DMS153 (cell line): ENCODE measurements at places on chromosomes 12 and 14.

DNA sequence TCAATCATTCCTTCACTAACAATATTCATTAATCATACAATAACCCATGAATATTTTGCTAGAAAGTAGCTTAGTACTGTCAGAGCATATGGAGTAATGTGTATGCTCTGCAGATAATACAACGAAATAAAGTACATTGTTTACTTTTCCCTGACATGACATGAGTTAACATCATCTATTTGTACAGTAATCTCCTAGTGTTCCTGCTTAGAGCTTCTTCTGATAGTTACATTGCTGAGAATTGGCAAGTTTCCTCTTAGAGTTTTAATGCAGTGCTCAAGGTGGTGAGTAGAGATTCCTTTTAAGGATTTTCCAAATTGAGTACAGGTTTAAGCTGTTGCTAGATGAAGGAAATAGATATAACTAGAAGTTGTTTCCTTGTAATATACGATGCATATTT, 164.5 kb upstream of the NPAS3 start:
- DNase-seq = no peak

DNA sequence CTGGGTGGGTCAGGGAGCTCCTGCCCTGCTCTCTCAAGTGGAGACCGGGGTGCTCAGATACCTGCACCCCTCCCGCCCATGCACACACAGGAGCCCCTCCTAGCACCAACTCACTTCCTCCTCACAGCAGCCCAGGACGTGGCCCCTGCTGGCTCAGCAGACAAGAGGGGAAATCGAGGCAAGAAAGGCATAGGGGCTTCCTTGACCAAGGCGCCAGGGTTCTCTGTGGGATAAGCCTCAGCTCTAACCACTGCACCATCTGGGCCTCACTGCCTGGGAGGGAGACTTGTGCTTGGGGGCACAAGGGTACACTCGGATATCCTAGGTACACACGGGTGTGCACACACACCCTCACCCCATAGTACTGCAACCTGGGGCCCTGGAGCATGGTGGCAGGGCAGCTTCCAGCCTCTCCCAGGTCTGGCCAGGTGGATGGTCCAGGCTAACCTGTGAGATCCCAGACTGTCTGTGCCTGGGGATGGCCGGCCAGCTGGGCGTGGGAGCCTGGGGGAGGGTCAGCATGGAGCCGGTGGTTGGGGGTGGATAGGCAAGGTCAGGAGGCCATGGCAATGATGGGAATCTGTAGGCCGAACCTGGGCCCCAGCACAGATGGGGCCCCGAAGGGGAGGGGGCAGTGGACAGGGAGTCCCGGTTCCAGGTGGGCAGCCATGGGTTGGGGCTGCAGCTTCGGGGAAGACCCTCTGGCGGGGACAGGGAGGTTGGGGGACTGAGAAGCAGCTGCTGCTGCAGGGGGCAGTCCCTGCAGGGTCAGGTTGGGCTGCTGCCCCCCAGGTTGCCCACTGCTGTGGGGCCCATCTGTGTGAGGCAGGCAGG, 312.4 kb downstream of the TMEM121 start:
- DNase-seq = no peak

DNA sequence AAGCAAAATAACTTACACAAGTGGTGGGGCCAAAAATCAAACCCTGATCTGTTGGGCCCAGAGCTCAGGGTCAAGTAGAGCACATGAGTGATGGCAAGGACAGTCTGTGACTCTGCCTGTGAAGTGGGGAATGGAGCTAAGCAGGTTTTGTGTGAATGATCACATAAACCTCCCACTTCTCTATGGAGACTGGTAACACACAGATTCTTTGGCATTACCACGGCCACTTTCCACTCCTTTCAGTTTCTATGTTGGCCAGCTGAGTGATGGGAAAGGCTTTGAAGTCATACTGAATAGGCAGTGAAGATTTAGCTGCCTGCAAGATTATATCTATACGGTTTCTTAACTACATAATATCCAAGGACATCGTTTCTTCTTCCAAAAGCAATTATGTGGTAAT, 97.9 kb downstream of the ARMH4 start:
- DNase-seq = no peak

DNA sequence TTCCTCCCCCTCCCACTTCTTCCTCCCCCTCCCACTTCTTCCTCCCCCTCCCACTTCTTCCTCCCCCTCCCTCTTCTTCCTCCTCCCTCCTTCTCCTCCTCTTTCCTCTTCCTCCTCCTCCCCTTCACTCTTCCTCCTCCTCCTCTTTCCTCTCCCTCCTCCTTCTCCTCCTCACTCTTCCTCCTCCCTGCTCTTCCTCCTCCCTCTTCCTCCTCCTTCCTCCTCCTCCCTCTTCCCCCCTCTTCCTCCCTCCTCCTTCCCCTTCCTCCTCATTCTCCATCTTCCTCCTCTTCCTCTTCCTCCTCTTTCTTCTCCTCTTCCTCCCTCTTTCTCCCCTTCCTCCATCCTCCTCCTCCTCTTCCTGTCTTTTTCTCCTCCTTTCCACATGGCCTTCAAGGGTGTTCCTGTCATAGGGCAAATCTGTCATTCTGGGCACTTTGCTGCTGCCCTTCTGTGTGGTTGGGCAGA, 111.4 kb downstream of the PHETA1 start:
- no peak for DNase-seq

DNA sequence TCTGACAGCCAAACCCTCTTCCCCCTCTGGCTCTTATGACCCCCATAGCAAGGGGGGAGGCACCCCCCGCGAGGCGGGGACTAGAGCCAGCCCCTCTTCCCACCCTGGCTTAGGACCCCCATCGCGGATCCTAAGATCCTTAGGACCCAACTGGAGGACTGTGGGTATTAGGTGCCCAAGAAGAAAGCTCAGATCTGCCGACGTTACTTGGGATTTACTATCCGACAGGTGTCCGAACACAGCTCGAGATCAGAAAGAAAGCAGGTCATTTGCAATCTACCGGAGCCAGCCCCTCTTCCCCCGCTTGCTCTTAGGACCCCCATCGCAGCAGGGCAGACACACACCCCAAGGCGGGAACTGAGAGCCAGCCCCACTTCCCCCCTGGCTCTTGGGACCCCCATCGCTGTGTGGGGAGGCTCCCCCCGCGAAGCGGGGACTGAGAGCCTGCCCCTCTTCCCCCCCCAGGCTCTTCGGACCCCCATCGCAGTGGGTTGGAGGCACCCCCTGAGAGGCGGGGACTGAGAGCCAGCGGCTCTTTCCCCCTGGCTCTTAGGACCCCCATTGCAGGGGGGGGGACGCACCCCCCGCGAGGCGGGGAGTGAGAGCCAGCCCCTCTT, 46.8 kb downstream of the DDX11 start:
- DNase-seq = no peak

GRCh38 chr12:52590021-52590420, 11.2 kb downstream of the KRT72 start:
- DNase-seq = no peak

GRCh38 chr14:65565948-65566347, 153.4 kb downstream of the FUT8 start:
- no peak for DNase-seq

- DNase-seq = no peak
These were observed at the start of gene SDR9C7 for GRCh38 chr12:56933826-56934625. Gene SDR9C7, minus strand, starts transcription at chr12:56934408. Its CDS starts 147 bp downstream, at chr12:56934261.

DNA sequence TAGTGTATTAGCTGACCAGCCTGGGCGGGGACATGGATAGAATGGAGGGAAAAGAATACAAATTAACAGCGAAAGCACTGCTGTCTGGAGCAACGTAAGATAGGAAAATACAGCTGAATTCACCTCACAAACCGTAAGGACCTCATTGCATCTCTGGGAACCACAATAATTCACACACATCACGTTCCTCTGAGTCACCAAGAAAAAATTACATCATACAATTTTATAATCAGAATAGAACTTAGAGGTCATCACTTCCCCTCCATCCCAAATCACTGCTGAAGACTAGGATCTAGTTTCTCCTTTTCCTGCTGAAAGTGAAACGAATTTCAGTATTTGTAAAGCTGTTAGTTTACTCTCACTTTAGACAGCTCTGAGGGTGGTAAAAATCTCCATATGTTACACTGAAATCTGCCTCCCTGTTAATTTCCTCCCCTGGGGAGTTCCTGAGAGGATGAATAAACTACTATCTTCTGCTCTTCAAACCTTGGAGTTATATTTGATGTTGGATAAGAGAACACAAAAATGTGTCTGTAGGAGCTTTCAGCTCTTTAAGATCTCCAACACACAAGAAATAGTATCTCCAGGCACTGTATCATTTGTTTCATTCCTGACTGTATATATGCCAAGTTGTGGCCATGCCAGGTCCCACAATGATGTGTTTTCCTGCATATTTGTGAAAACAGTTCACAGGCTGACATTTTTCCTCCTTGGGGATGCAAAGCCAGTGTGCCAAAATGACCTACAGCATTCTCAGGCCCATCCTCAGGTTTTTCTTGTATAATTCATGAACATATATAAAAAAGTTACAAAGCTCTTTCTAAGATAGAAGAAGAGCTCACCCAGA, 63.8 kb upstream of the SSTR1 start:
- DNase-seq = no peak

GRCh38 chr14:68962681-68963080, 16.4 kb downstream of the ACTN1 start:
- no peak for DNase-seq

DNA sequence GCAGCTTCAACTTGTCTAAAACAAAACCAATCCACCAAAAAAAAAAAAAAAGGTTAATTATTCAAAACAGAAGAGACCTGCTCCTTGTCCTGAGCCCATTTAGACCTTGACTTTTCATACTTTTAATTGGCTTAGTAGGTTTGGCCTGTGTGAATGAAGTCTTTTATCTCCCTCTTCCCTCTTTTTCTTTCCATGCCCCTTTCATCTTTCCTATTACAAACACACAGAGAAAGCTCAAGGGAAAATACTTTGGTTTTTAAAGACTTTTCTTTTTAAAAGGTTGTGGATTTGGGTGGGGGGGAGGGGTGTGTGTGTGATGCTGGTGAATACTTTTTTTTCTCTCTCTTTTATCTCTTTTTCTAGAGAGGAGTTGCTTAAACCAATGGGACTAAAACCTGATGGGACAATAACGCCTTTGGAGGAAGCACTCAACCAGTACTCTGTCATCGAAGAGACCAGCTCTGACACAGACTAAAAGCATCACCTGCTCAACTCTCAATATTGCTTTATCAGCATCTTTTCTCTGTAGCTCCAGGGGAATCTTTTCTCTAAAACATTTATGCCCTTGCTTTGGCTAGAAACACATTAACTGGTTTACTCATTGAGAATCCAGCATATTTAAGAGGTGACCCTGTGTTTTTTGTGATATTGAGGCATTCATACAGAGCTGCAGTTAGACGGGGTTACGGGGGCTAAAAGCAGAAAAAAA, 70.0 kb upstream of the TMEM263 start:
- DNase-seq = no peak

DNA sequence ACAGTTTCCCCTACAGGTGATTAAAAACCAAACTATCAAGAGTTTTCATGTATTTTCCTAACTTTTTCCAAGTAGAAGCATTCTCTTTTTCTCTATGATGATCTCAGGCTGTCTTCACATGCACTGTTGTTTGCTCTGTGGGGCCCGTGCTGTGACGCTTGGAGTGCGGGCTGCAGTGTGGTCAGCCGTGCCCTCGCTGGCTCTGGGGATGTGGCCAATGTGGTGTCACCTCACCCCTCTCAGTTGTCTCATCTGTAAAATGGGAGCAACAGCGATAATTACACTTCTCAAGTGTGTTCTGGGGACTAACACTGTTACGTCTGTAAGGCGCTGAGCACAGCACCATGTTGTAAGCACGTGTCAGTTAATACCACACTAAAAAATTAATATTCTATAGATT, 28.6 kb downstream of the DDX51 start:
- DNase-seq = no peak

- DNase-seq = no peak
These were observed 200.1 kb downstream of the DAD1 start for GRCh38 chr14:22388669-22389595.

- DNase-seq = no peak
These were observed 5.3 kb downstream of the FGF6 start for GRCh38 chr12:4440187-4440941.

- no peak for DNase-seq
These were observed 157.5 kb upstream of the ALG10B start for GRCh38 chr12:38159092-38159551.

GRCh38 chr12:10554756-10555481, 49.2 kb downstream of the EIF2S3B start:
- no peak for DNase-seq

- DNase-seq = no peak
These were observed 7.5 kb downstream of the PTGR2 start for GRCh38 chr14:73859145-73859544.

DNA sequence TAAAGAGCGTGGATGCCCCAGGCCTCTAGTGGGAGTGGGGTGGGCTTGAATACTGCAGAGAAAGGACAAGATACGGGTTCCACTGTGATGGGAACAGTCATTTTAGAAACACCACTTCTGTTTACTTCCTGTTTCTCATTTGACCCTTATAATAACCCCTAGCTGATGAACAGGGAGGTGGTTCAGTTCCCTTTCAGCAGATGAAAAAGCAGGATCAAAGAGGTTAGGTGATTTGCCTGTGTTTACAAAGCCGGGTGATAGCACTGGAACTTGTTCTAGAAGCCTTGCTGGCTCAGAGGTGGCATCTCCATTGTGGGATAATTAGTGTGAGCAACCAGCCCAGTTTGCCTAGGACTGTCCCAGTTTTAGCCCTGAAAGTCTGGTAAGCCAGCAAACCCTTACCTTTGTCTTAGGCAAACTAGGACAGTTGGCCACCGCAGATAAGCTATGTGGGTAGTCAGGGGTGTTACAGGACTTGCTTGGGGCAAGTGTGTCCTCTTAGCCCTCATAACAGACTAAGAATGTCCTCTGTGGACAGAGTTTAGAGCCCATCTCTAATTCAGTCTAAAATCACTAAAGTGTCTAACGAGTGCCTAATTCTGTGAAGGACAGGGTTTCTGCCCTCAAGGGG, 7.5 kb upstream of the LRP1-AS start:
- no peak for DNase-seq

DNA sequence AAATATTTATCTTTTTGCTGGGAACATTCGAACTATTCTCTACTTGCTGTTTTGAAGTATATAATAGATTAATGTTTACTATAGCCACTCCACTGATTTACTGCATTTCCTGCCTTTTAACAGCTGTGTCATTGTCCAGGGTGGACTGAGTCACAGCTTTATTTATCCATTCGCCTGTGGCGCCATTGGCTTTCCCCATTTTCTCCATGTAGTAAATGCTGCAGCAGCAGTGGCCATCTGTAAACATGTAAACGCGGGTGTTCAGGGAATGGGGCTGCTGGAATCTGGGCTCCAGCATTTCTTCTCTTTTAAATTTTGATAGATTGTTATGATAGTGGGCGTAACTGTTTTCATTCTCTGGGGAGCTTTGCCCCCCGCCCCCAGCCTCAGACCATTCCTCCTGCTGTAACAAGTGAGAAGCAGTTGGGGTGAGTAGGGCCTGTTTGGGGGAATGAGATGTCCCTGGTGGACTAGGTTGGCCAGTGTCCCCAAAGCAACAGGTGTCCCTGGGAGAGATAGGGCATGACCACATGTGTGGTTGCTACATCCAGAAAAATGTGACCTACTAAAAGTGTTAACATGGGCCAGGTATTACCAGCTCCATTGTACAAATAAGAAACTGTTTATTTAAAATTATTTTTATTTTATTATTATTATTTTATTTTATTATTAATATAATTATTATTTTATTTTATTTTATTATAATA, 32.9 kb downstream of the RIN3 start:
- DNase-seq = peak; percentile 85
